DMS79 treated with DMSO at 0.1 percent for 48 hours (cell line): ENCODE measurements at places on chromosomes 5 and 9.
A peak's percentile ranks its signal among the peaks of the same experiment; 100 is the strongest.

GRCh38 chr5:151497391-151498002, 50.1 kb downstream of the SLC36A1 start:
- DNase-seq: no peak

GRCh38 chr5:138263581-138263980, 10.8 kb downstream of the GFRA3 start:
- DNase-seq: no peak

DNA sequence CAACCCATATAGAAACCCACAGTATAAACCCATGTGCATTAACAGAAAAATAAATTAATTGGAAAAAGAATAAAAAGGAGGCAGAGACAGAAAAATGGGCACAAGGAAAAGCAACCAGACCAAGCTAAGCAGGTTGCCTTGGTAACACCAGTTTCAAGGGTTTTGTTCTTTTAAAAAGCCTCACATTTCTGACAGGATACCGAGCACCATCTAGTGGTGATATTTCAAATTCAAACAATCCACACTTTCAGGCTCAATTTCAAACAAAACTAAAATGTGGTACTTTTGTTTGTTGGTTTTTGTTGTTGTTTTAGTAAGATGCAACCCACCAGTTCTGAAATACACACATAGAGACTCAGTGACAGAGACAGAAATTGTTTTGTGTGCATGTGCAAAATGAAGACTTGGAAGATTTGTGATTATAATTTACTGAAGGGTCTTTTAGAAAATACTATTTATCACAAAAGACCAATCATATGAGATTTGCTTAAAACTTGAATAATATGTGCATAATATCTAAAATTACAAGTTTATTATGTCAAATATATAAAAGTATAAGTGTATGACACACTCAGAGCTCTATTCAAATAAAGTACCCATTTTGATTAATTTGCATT, 318.2 kb downstream of the SLCO4C1 start:
- peak; percentile 36 for DNase-seq

GRCh38 chr5:105953616-105954015, 1717.1 kb downstream of the EFNA5 start:
- no peak for DNase-seq

GRCh38 chr9:121249563-121249962, 18.4 kb upstream of the GSN start:
- DNase-seq: no peak

GRCh38 chr5:145689235-145689634, 145.9 kb downstream of the PRELID2 start:
- no peak for DNase-seq

DNA sequence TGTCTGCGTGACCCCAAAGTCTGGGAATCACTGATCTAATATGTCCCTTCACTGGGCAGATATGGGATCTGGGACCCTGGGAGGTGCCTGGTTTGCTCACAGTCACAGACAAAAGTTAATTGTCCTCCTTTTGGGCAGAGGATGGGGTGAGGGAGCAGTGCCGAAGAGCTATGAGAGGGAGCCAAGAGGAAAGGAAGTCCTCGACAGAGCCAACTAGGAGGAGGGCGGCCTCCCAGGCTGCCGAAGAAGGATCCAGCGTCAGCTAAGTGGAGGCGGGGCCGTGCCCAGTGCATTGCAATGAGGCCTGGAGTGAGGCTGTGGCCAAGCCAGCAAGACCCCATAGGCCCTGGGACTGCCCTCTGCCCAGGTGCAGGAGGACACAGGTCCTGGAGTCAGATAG, 11.4 kb downstream of the AIF1L start:
- no peak for DNase-seq

- no peak for DNase-seq
Observed at GRCh38 chr9:125893277-125893676, 146.1 kb downstream of the PBX3 start.

DNA sequence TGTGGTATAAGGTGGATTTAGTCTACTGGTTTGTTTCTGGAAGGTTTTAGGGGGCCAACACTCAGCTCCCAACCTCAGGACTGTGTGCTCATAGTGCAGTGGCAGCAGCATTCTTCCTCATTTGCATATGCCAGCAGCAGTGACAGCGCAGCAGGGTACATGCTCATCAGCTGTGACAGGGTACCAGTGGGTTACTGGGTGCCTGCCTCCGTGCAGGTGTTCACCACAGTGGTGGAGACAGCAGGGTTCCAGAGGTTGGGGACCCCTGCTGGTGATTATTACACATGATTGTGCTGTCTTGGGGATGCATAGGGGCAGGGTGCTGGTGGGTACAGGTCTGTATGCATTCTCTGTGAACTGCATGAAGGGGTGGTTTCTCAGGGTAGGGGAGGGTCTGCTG, 45.5 kb upstream of the IFNE start:
- DNase-seq: no peak

GRCh38 chr5:140548300-140548688, 832 bp downstream of the EIF4EBP3 start:
- no peak for DNase-seq
